ENCODE measurements at places on chromosomes 2 and 18.

DNA sequence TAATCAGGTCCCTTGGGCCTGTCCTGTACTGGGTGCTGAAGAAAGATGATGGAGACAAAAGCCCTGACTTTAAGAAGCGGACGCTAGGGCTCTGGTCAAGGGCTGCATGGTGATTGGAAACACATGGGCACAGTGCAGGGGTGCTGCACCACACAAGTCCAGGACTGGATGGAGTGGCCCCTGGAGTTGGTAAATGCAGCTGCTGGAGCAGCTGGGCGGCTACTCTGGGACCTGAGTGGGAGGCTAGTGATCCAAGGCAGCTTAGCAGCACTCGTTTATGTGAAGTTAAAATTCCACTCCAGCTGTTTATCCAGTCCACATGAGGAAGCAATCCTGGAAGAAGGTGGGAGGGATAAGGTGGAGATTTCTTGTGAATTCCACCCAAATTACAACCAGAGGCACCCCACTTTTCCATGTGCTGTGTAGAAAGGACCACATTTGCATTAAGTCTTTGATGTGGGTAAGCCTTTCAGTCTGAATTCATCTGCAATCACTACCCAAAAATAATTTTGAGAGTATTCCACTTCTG is 24.9 kb downstream of the MERTK start:
- DNase-seq = no peak

GRCh38 chr18:63319383-63320122 is at the start of gene BCL2:
Gene BCL2 (minus strand): TSS chr18:63319769.
- peak; percentile 53 for DNase-seq

- no peak for DNase-seq
Measured at GRCh38 chr2:60873381-60873780, 8.0 kb upstream of the REL start.

DNA sequence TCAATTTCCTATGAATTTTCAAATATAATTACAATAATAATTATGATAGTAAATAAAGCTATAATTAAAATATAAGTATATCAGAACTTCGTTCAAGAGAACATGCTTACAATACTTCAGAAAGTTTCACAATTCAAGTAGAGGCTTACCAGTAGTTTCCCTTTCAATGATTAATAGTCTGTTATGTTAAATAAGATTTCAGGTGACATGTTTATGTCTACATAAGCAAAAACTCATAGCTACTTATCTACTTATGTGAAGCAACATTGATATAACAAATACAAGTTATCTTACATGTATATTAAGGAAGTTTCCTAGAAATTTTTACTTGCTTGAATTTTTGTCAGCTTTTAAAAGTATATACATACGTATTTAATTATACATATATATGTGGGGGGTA is 4.5 kb upstream of the COL3A1 start:
- no peak for DNase-seq

DNA sequence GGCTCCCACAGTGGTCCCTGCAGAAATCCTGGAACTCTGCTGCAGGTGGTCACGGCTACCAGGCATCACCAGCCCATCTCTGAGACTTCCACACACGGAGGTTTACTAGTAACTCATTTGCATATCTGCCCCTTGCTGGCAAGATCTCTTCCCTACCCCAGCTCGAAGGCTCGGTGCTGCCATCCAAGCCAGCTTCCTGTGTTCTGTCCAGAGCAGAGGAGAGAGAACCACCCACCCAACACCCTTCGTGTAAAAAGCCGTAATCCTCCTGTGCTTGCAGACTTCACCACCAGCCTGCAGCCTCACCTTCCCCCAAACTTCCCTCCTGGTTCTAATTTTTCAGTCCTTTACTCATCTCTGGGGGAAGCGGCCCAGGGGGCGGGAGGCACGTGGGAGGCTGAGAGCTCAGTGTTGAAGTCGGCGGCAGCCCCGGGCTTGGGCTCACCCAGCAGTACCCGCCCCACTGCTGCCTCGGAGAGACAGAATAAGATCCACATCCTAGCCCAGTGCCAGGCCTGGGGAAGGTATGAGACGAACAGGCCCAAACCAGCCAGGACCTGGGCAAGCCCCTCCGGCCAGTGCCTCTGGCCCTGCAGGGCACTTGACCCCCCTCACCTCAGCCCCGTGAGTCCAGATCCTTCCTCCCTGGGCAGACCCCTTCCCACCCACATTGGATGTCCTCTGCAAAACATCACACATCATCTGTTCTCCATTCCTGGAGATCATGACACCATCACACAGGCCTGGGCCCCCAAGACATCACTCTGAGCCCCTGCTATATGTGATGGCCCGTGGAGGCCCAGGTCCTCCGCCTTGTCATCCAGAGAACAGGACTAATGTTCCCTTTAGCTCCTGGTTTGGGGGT is 145.8 kb upstream of the ID2 start:
- no peak for DNase-seq

- DNase-seq = peak; percentile 2
Measured at GRCh38 chr2:40251137-40251536, 200.8 kb downstream of the SLC8A1 start.

GRCh38 chr18:38933910-38934510 is 1368.4 kb upstream of the CELF4 start:
- no peak for DNase-seq

GRCh38 chr2:203690117-203690431 is 16.4 kb upstream of the CD28 start:
- no peak for DNase-seq

- no peak for DNase-seq
Measured at GRCh38 chr2:19881221-19881907, 20.4 kb downstream of the TTC32 start.

DNA sequence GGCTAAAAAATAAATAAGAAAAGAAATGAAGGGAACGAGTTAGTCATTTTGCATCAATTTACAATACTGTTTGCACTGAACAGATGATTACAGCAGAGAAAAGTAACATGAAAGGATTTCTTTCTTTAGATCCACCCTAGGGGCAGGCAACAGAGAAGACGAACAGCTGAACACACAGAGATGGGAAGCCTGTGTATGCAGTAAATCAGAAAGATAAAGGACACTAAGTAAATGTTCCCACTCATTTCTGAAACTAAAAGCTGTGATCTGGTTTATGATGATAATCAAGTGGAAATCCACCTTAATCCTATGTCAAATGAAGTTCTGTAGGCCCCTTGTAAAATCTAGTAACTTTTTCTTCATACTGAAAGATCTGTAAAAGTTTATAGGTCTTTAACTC is 54.2 kb downstream of the AKAIN1 start:
- no peak for DNase-seq

DNA sequence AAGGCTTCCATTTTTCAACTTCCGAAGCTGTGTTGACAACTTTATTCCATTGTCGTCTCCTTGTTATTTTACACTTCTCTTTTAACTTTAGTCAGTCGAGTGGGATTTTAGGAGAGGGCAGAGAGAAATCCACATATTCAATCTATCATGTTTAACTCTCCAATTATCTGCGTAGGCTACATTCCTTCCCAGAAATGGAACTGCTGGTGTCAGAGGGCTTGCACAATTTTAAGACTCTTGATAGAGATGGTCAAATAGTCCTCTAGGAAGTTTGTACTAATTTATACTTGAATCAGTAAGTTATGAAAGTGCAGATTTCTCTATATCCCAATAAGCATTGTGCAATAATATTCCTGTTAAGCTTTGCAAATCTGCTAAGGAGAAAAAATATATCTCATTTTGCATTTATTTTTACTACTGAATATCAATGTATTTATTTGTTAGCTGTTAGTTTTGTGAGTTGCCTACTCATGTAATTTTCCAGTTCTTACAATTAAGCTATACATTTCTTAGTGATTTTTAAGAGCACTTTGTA is 95.6 kb downstream of the CYP26B1 start:
- DNase-seq = no peak

DNA sequence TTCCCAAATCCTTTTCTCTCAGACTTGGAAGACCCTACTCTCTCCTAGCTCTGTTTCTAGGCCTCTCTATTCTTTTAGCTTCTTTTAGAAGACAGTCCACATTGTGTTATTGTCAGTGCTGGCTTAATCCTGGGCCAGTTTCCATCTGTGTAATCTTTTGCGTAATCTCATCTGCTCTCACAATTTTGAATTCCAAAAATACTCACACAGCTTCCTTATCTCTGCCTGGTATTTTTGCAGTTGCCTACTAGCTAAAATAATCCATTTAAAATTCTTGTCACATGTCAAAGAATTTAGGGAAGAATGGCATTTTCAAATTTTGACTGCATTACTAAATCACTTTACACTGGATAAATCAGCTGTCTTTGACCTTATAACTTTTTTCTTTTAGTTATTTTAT is 200.6 kb upstream of the MEX3C start:
- DNase-seq = no peak

- no peak for DNase-seq
Measured at GRCh38 chr2:72083751-72084583, 63.7 kb downstream of the CYP26B1 start.
